ENCODE measurements at places on chromosomes 2 and 18.

DNA sequence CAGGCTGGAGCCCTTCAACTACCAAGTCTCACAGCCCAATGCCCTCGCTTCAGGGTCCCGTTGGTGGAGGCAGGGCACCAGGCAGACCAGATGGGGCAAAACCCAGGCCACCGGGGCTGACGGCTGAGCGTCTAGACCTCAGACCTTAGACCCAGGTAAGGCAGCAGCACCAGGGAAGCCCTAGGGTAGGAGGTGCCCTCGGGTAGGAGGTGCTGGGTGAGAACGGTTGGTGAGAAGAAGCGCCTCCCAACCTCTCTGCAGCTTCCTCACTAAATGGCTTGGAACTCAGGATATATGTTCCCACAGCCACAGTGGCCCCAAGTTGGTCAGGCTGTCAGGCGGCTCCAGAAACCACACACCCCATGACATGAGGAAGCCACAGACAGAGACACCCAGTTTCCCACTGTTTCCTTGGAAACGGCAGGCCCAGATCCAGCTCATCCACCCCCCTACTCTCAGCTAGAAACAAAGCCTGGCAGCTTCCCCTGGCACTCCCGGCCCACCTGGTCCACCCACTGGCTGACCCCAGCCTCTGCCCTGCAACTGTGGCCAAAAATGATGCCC is 13.1 kb upstream of the MLPH start:
- no peak for DNase-seq

- no peak for DNase-seq
These were observed 13.7 kb downstream of the LDLRAD4 start for GRCh38 chr18:13232086-13232917.

- no peak for DNase-seq
These were observed 734.0 kb upstream of the CDH7 start for GRCh38 chr18:65016631-65017371.

DNA sequence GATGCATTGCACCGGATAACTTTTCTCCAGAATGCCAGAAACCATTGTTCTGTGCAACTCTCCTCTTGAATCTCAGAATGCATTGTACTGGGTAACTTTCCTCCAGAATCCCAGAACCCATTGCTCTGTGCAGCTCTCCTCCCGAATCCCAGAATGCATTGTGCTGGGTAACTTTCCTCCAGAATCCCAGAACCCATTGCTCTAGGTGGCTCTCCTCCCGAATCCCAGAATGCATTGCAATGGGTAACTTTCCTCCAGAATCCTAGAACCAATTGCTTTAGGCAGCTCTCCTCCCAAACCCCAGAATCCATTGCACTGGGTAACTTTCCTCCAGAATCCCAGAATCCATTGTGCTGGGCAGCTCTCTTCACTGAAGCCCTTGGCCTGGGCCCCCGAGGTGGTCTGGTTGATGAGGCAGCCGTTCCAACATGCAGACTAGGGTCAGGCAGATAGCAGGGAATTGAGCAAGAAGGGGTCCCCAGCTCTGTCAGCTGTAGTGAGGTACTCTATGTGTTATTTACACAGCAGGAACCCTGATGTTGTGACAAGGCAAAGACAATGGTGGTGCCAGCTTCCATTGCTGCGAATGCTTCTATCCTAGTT is 9.4 kb downstream of the FOSL2 start:
- no peak for DNase-seq

GRCh38 chr2:201558232-201558631 is 85.1 kb downstream of the TMEM237 start:
- no peak for DNase-seq

GRCh38 chr2:45651415-45652089 is at the start of gene PRKCE:
Gene PRKCE (plus strand): TSS chr2:45651675.
- no peak for DNase-seq

- no peak for DNase-seq
These were observed 266.1 kb downstream of the ZNF385B start for GRCh38 chr2:179595284-179595683.

DNA sequence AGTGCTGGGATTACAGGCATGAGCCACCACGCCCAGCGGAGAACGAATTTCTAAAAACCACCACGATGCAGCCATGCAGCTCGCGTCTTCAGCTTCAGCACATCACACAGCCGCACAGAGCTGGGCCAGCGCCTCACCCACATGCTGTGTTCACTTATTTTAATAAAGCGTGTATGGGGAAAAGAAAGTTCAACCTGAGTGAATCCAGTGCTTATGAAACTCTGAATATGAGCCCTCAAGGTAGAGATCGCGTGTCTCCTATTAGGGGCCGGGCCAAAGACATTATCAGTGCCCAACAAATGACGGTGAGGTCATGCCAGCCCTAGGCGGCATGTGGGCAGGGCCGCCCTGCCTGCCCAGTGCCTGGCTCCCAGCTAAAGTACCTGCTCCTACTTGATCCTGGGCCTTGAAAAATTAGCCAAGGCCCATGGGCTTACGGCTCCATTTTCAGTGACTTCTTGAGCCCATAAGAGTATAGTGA is 44.3 kb downstream of the SPRED2 start:
- no peak for DNase-seq
